ENCODE measurements at places on chromosomes 2 and 18.

GRCh38 chr2:50402654-50402960, 629.3 kb downstream of the NRXN1 start:
- no peak for DNase-seq

DNA sequence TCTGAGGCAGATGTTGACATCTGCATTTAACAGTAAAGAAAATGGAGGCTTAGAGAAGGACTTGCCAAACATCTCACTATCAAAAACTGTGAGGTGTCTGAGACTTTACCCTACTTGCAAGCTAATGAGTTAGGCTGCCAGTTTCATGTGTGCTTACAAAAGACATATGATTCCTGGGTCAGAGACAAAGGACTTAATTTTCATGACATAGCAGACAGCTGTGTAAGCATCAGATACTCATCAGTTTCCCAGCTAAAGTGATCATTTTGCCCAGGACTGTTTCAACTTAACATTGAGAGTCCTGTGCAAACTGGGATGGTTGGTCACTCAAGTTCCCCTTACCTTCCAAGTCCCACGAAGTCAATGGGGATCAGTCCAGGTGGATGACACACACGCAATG, 18.9 kb upstream of the DAPL1 start:
- no peak for DNase-seq

GRCh38 chr2:94960266-94960665, 65.2 kb upstream of the MAL start:
- no peak for DNase-seq

GRCh38 chr2:195337597-195337996, 319.4 kb upstream of the SLC39A10 start:
- no peak for DNase-seq

DNA sequence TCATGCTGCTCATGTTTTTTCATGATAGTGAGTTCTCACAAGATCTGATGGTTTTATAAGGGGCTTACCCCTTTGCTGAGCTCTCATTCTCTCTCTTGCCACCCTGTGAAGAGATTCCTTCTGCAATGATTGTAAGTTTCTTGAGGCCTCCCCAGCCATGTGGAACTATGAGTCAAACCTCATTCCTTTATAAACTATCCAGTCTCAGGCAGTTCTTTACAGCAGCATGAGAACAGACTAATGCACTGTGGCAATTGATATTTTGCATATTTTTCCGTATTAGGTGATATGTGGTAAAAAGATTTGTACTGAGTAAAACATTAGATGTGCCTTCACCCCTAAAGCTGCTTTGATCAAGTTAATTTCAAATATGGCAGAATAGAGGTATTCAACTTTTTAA, 48.8 kb downstream of the RAB27B start:
- no peak for DNase-seq

- DNase-seq: no peak
Measured at GRCh38 chr2:221612161-221612560, 40.1 kb upstream of the EPHA4 start.

- no peak for DNase-seq
Measured at GRCh38 chr2:43086451-43087221, 139.8 kb downstream of the ZFP36L2 start.

- DNase-seq: no peak
Measured at GRCh38 chr2:197839327-197839726, 34.9 kb downstream of the PLCL1 start.

DNA sequence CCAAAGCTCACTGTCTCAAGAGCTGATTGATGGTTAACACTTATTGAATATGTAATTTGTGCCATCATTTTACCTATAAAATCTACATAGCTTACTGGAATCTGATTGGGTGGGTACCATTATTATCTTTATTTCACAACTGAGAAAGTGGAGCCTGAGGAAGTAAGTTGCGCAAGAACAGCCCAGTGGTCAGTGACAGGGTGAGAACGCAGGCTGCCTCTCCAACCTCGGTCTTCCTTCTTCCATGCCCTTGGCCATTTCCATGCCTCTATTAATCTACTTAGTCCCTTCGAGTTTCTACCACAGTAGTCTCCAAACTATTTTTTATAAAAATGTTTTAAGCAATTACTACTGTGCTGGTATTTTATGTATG, 390.9 kb upstream of the VWC2L start:
- DNase-seq: no peak

DNA sequence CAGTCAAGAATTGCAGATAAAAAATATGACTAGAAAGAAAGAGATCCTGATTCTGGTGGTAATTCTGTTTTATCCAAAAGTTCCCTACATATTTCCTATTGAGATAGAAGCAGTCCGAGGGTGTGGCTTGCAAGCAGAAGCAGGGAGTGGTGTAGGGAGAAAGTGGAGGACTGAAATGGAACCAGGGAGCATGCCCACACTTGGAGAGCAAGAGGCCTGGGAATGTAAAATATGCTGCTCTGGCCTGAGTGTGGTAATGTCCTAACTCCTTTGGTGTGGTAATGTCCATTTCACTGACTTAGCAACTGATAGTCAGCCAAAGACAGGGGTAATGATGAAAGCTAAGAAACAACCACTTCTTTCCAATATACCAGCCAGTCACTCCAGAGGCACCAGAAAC, 30.1 kb upstream of the FMNL2 start:
- DNase-seq: no peak

DNA sequence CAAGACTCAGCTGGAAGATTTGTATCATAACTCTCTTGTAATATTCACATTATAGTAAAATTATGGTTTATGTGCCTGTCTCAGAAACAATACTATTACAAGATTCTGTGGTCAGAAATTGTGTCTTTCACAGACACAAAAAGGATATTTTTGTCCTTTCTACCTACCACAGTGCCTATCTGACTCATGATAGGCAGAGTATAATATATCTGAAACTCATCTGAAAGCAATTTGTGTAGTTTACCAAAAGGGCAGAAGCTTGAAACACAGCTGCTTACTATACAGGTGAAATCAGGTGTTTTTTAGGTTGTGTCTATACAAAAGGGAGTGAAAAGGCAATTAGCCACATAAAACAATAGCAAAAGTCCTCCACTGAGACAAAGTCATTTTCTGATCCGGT, 10.9 kb downstream of the TMEM200C start:
- DNase-seq: no peak

GRCh38 chr2:60522462-60522861, 31.0 kb downstream of the BCL11A start:
- DNase-seq: no peak

- no peak for DNase-seq
Measured at GRCh38 chr2:18503376-18504228, 56.9 kb downstream of the RDH14 start.

- no peak for DNase-seq
Measured at GRCh38 chr2:116718451-116718850, 1096.0 kb upstream of the DDX18 start.

DNA sequence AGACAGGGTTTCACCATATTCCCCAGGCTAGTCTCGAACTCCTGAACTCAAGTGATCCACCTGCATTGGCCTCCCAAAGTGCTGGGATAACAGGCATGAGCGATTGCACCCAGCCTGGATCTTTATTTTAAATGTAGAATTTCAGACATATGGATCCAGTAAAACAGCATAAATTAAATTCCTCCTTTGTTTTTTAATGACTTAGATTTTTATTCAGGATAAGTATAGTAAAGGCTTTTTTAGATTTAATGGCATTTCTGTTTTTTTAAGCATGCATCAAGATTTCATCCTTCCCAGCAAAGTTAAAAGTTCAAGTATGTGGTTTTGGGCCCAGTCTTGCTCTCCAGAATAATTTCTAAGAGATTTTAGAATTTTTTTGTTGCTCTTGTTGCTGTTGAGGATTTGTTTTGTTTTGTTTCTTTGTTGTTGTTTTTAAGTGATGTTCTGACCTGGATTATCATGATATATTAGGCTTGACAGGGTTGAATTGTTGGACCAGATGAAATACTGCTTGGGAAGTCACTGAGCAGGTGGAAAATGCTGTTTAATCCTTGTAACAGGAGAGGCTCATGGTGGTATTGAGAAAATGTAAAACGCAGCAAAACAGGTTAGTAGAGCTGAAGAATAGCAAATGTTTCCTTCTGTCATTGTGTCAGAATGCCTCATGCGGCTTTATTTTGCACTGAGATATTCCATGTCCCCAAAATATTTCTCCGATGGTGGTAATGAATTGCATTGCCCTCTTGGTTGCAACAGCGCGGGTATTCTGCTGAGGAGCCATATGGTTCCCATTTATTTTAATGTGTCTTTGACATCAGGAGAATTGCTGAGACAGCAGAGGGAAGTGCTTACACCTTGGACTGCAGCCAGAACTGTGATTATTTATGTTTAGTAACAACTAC, 147.9 kb downstream of the GALNT3 start:
- no peak for DNase-seq

- DNase-seq: no peak
Measured at GRCh38 chr18:44655435-44655834, 25.3 kb upstream of the SETBP1 start.

GRCh38 chr2:197677056-197677455, 1.7 kb upstream of the RFTN2 start:
- no peak for DNase-seq

Data from activated CD4-positive, alpha-beta T cell treated with anti-CD3 and anti-CD28 coated beads for 4 hours (primary cell).